ENCODE measurements at places on chromosomes 7 and 10.

DNA sequence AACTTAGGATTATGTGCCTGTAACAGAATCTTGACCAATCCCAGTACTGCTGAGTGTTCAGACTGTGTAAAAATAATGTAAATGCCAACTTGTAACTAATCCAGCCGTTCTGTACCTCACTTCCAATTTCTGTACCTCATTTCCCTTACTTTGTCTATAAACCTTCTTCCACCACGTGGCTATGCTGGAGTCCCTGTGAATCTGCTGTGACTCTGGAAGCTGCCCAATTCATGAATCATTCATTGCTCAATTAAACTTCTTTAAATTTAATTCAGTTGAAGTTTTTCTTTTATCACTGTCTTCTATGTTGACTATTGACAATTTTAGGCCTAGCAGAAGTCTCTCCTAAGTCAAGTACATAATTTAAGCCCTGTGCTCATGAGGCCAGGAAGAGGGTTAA is 215.3 kb upstream of the RHOBTB1 start:
- no peak for DNase-seq

DNA sequence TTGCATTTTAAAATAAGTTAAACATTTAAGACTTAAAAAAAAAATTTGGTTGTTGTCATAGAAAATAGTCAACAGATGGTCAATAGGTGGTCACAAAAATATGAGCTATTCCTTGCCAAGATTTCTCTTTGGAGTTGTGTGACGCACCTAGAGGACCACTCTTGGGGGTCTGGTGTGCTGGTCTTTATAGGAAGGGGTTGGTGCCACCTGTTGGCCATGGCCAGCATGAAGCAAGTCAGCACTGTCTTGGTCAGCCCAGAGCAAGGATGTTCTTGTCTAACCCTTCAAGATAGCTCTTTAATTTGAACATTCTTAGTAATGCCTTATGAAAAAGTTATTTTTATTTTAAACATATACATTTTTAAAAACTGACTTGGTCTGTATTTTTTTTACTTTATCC is 267.9 kb upstream of the CNTNAP2 start:
- DNase-seq: peak; percentile 51

DNA sequence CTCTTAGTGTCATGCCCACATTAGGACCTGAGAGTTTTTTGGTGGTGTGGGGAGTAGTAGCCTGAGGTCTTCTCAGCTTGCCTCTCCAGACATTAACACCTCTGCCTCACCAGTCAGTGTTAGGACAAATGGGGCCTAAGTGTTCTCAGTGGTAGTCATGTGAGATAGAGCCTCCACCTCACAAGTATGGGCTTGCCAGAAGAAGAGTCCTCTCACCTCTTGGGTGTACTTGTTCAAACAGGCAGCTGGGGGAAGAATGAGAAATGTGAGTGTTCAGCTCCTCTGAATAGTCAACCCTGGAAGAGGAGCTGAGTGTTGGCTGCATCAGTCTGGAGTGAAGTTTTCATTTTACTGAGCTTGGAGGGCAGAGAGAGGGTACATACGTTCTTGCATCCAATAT is 464.6 kb downstream of the POM121L12 start:
- DNase-seq: no peak

DNA sequence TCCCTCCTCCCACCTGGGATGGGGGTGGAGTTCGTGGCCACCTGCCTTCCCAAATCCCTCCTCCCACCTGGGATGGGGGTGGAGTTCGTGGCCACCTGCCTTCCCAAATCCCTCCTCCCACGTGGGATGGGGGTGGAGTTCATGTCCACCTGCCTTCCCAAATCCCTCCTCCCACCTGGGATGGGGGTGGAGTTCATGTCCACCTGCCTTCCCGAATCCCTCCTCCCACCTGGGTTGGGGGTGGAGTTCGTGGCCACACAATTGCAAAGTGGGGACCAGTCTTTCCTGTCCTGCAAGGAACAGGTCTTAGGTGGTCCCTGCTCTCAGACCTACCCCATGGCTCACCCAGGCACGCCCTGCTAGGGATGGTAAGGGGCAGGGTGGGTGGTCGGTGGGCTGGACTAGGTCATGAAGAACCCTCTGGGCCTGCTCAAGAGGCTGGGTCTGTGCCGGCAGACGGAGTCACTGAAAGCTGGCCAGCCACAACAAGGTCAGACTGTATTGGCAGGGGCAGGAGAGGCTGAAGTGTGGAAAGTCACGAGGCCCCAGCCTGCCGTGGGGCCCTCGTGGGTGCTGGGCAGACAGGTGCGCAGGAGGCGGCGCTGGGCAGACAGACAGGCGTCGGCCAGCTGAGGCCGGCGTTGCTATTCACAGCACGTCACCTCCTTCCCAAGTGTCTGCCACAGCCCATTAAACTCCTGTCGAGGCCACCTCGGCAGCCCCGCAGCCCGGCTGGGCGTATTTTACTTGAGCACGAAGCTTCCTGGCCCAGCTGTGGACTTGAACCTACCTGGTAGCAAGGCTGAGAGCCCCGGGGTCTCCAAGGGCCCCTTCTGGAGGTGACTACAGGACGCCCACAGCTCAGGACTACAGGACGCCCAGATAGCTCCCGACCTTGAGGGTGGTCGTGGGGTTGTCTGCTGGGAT is 4.1 kb downstream of the KNDC1 start:
- no peak for DNase-seq

DNA sequence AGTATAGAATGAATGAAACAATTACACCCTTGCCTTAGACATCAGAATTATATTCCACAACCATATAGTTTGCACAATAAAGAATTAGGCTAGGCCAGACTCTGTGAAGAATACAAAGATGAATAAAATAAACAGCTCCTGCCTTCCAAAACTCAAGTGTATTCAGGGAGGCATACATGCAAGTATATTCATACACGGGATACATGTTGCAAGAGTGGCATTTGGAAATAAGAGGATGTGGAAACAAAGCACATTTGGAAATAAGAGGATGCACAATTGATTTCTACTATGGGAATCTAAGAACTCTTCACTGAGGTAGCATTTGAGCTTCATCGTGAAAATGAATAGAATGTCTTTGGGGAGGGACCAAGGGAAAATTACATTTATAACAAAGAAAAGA is 27.0 kb upstream of the TMEM26 start:
- DNase-seq: no peak

- no peak for DNase-seq
Observed at GRCh38 chr7:134350709-134351108, 34.0 kb upstream of the SLC35B4 start.

DNA sequence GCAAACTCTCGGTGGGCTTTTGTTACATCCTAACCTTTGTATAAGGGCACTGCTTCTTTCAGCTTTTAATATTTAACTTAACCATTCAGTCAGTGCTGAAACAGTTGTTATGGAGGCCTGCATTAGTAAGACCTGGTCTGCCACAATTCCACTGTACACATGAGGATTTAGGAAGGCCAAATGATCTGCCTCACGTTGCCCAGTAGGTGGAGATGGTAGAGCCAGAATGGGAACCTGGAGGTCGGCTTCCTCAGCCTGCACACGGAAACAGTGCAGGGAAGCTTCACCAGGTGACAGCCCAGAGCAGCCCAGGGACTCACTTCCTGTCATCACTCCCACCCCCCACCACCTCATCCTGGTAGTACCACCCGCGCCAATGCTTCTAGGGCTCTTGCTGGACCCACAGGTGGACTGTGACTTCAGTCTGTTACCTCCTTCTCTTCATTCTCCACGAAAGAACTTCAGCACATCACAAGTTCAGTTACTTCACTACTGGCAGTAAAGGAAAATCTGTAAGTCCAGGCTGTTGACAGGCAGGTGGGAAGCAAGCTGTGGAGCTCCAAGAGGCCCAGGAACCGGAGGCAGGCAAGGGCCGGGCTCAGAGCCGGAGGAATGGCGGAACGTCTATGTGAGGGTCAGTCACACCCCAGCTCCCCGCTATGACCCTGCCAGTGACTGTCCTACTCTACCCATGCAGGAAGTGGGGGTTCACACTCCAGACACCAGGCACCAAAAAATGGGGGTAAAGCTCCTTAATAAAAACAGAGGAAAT is 480.3 kb upstream of the C7orf33 start:
- DNase-seq: peak; percentile 59

DNA sequence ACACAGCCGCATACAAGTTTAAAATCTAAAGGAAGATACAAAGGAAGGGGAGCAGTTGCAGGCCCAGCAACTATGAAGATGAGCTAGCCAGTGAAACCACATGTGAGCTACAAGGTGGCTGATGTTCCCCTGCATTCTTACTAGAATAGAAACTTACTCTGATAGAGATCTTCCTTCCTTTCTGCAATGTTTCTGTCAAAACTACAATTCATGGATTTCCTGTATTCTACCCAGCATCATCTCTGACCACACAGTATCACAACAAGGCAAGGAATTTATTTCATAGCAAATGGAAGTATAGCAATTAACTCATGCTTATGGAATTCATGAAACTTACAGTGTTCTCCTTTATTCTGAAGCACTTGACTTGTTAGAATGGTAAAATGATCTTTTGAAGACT is 68.7 kb upstream of the AASS start:
- DNase-seq: no peak

DNA sequence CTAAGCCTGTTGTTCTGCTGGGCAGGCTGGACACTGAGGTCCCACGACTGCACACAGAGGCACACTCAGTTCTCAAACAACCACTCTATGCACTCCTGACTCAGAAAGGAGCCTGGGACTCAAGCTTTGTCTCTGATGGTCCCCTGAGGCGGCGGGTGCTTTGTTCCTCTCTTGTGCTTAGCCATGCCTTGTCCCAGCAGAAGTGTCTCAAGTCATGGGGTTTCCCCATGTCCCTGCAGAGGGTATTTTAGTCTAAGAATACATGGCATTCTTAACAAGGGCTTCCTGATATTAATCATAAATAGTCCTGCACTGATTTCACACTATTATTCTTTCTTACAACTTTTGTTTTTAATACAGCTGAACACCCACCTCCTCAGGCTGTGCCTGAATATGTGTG is 72.5 kb downstream of the CXCL12 start:
- no peak for DNase-seq

GRCh38 chr7:5702876-5703571 is 78.4 kb downstream of the RNF216 start:
- no peak for DNase-seq

GRCh38 chr10:9160275-9160674 is 1105.8 kb downstream of the GATA3 start:
- no peak for DNase-seq

GRCh38 chr7:105840981-105841749 is 35.2 kb downstream of the ATXN7L1 start:
- DNase-seq: no peak

GRCh38 chr7:33921216-33921938 is 16.0 kb downstream of the BMPER start:
- no peak for DNase-seq

GRCh38 chr7:140581411-140581810 is 59.2 kb downstream of the DENND2A start:
- no peak for DNase-seq

- peak; percentile 43 for DNase-seq
Observed at GRCh38 chr10:33008499-33009243, 50.6 kb upstream of the ITGB1 start.

- peak; percentile 37 for DNase-seq
Observed at GRCh38 chr10:71814922-71815411, 36.1 kb downstream of the PSAP start.

- no peak for DNase-seq
Observed at GRCh38 chr7:130156140-130156539, 49.1 kb downstream of the TMEM209 start.

- no peak for DNase-seq
Observed at GRCh38 chr7:158301207-158301606, 286.4 kb downstream of the PTPRN2 start.

DNA sequence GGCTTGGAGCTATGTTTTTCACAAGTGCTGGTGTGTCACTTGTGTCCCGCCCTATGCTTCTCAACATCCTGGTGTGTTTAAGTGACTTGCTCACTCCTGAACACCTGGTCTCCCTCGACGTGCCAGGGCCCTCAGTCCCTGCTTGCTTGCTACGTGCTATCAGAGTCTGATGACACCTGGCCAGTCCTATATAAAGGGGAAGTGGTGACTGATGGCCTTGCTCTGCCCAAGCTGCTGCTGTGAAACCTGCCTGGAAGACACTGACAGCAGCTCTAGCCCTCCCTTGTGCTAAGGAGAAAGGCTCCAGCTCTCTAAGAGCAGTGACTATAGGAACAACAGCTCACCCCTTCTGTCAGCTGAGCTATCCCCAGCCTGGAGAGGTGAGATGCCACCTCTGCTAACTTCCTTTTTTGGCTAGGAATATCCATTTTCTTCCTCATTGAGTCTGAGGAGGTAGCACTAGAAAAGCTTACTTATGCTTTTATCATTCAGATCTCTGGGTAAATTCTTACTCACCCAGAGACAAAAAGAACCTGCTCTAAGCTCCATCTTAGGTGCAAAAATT is 77.2 kb upstream of the PLXNA4 start:
- DNase-seq: no peak

DNA sequence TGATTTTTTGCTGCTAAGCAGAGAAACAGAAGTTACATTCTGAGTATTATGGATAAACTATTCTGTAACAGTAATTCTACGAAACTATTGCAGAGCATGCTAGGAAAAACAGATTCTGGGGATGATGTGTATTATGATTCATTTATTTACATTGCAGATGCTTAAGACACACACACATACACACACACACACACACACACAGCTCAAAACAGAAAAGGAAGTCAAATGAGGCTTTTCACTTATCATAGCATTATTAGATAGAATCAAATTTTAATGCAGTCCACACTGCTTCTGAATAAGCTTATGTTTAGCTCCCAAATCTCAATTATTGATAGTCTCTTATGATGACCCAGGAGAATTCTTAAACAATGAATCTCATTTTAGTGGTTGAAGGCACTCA is 307.2 kb downstream of the HGF start:
- no peak for DNase-seq

DNA sequence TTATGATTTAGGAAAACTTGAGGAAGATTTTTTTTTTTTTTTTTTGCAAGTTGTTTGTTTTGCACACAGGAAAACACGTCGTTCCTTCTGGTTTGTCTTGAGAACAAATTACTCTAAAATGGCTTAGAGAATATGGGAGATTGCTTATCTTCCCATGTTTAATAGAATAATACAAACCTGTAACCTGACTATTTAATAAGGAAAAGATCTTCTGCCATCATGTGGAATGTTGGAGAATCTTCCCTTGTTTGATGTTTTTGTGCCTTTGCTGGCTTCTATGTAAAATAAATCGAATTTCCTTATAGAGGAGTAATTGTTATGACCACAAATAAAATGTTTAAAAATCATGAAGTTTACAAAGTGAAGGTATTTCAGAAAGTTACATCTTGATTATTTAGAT is 818.8 kb downstream of the GATA3 start:
- DNase-seq: no peak

GRCh38 chr7:94888995-94889523 is 18.3 kb upstream of the PPP1R9A start:
- no peak for DNase-seq
